ENCODE measurements at places on chromosomes 2 and 18. TPM values are rescaled to one million over a fixed set of nuclear protein-coding genes. Genes with fewer than 3 reads are reported as not detected.

The CSRNP3 gene
- total RNA-seq, result 0.51 TPM

The GRP gene
- total RNA-seq, result not detected

The EVX2 gene
- total RNA-seq, result not detected

The PNKD gene
- 26.5 TPM for total RNA-seq

The LINC00305 gene
- not detected for total RNA-seq

The WDPCP gene
- total RNA-seq, result 5.9 TPM

The IGFBP5 gene
- 6.1 TPM for total RNA-seq

All from dermis blood vessel endothelial cell (primary cell).